H4 (cell line): ENCODE measurements at places on chromosomes 5 and 9. TPM values are rescaled to one million over a fixed set of nuclear protein-coding genes. Genes with fewer than 3 reads are reported as not detected.
A peak's percentile ranks its signal among the peaks of the same experiment; 100 is the strongest.

DNA sequence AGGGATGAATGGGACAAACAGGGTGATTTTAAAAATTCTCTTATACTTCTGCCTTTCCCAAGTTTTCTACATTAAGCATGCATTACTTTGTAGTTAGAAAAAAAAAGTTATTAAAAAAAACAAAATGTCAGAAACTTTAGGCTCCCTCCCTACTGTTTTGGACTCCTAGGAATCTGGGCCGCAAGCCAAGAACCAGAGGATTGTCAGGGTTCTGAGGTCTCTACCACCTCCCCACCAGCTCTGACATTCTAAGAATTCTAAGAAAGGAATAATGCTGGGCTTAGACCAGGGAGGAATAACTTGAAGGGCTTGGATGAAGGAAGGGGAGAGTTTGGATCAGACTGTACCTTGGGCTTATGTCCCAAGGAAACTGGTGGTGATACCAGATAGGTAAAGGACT, 1.1 kb upstream of the ARHGEF39 start:
- no peak for DNase-seq

DNA sequence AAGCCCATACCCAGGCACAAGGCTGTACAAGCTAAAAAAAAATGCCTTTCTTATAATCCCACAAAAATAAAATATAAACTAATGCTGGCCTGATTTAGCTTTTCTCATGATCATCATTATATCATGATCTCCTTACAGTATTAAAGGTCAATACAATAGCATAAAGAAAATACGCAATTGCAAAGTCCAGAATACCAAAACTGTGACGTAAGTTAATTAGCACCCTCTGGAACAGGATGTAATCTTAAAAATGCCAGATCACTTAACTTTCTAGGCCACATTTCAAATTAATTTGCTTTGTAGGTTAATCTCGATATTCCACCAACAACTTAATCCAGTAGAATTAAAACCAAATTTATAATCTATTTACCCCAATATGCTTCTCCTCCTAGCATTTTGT, 444.2 kb upstream of the CYLC2 start:
- DNase-seq, result no peak

- DNase-seq, result no peak
These were observed 61.6 kb downstream of the SEMA4D start for GRCh38 chr9:89436326-89436725.

GRCh38 chr5:174198541-174198940, 153.0 kb downstream of the NSG2 start:
- no peak for DNase-seq

DNA sequence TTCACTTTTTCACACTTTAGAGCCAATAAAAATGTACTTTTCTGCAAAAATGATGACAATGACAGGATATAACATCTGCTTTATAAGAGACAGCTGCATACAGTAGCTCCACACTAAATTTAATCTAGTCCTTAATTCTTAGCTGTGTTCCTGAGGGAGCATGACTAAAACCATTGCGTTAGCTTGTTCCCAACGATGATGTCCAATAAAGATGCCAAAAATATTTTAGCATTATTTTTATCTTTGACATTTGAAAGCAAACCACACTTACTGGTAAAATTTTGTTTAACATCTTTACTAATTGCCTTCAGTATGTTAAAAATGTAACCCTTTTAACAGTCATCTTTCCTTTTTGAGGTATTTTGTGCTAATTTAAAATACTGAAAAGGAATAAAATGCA, 382.7 kb downstream of the CHSY3 start:
- DNase-seq, result no peak

GRCh38 chr5:126961702-126962101, 68.7 kb downstream of the MARCHF3 start:
- peak; percentile 55 for DNase-seq

GRCh38 chr5:37838152-37838932, 1.5 kb downstream of the GDNF start:
- DNase-seq, result no peak

- DNase-seq, result no peak
These were observed 11.9 kb upstream of the MELK start for GRCh38 chr9:36560771-36561170.

DNA sequence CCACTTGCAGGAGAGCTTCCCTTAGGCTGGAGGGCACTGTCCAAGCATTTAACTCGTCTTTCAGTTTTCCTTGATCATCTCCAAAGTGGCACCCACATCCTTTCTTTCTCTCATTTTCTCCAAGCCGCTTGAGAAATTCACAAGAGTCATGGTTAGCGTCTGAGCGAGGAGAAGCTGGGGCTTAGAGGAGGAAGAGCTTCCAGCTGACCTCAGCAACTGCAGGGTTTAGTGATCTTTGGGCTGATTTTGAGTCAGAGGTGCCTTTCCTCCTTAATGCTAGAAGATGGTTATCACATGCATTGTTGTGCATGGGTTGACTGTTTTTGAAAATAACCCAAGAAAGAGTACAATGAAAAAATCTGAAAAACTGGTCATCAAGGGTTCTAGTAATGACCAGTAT, 134.7 kb downstream of the GADD45G start:
- no peak for DNase-seq

- peak; percentile 33 for DNase-seq
These were observed 28.0 kb upstream of the DAP start for GRCh38 chr5:10789021-10789420.

DNA sequence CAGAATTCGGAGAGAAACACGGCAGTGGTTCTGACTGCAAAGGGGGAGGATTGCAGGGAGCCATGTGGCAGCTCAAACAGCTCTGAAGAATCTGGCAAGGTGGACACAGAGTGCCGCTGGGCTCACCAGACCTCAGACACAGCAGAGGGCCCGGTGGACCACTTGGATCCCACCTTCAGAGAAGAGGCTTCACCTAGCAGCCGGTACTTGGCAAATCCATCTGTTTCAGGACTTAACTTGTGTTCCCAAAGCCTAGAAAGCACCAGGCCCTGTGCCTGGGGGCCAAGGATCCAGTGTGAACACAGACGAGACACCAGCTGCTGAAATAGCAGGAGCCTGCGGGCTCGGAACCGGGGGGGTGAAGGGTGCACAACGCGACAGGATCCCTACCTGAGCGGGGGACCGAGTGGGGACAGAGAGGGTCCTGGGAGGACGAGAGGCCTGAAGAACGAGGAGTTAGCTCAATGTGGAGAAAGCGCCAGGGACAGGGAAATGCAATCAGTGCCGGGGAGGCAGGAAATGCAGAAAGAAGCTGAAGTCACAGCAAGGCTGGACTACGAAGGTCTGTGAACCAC, 44.6 kb downstream of the BTNL9 start:
- DNase-seq, result no peak

DNA sequence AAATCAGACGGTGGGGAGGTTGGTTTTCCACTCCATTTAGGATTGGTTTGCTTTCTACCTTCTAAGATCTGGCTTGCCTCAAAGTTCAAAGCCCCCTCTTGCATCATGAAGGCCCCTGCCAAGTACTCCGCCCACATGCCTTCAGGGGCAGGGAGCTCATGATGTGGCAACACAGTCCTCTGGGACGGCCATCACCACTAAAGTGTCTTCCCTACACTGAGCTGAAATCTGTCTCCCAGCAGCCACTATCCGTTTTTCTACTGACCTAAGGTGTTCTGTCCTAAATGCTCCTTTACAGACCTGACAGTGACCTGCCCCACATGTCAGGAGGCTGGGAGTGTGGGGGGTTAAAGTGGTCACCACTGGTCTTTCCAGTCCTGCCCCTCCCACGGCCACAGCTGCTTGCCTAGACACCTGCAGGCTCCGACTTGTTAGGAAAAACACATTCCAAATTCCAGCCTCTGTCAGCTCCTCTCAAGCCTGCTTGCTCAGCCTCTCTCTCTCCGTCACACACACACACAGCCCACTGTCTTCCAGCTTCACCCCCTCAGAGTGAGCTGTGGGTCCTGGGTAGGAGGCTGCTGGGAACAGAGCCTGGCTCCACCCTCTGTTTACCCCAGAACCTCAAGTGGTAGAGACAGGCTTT, 44.9 kb downstream of the SHB start:
- peak; percentile 57 for DNase-seq

- peak; percentile 24 for DNase-seq
These were observed 68.8 kb upstream of the PPP2R2B start for GRCh38 chr5:146947181-146947941.

- no peak for DNase-seq
These were observed 182.2 kb upstream of the TARS1 start for GRCh38 chr5:33258553-33258952.

DNA sequence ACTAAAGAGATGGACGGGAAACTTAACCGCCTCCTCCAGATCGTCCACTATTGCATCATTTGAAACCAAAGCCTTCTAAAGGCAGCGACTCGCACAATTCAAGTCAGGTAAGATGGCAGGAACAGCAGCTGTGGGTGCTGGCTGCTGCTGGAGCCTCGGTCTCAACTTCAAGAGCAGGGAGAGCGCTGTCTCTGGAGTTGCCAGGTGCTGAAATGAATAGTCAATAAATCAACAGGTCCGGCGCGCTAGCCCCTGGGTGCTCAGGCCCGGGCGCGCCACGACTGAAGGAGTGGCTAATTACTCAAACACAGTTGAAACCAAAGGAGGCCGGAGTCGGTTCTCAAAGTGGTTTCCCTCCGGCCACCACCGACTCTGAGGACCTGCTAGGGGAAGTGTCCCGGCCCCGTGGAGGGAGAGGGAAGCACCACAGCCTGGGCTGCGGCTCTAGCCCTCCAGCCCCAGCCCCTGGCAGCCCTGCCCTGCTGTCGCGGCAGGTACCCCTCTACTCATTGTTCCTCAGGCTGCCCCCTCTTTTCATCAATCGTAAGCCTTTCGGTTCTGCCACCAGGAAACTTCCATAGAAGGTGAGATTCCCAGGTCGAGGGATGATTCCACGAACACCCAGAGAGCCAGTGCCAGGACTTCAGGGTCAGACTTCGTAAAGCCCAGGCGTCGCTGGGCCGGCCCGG, 804 bp downstream of the TTC39B start:
- DNase-seq, result peak; percentile 21

DNA sequence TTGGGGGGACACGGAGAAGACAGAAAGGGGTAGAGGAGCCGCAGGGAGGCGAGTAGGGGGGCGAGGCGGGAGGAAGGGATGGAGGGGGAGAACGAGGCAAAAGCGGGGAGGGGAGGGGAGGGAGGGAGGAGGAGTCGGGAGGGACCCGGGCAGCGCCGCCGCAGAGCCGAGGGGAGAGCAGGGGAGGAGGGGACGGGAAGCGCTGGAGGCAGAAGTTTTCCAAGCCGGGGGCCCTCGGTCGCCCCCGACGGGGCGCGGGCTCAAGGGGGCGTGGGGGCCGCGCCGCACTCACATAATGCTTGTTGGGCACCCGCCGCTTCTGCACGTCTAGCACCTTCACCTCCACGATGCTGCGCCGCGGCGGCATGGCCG, 353 bp downstream of the SH3PXD2B start:
- no peak for DNase-seq

DNA sequence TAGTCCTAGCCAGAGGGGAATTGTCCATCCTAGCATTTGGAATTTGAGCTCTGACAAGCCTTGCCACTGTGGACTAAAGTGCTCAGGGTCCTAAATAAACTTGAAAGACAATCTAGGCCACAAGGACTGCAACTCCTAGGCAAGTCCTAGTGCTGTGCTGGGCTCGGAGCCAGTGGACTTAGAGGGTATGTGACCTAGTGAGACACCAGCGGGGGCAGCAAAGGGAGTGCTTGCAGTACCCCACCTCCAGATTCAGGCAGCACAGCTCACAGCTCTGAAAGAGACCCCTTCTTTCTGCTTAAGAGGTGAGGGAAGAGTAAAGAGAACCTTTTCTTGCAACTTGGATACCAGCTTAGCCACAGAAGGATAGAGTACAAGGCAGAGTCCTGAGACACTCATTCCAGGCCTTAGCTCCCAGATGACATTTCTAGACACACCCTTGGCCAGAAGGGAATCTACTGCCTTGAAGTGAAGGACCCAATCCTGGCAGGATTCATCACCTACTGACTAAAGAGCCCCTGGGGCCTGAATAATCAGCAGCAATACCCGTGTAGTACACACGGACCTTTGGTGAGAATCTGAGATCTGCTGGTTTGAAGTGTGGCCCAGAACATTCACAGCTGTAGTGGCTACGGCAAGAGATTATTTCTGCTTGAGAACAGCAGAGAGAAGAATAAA, 164.6 kb downstream of the CCDC171 start:
- DNase-seq, result no peak

DNA sequence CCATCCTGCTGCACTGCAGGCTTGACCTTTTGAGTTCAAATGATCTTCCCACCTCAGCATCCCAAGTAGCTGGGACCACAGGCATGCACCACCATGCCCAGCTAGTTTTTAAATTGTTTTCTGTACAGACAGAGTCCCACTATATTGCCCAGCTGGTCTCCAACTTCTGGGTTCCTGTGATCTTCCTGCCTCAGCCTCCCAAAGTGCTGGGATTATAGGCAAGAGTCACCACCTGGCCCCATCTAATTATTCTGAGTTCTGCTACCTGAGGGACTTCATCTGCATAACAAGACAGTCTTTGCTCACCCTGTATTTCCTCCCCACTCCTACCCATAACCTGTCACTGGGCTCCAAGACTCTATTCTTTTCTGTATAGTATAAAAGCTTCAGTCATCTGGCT, 54.6 kb upstream of the CEMIP2 start:
- DNase-seq, result no peak

GRCh38 chr9:70159630-70160029, 99.1 kb upstream of the SMC5 start:
- peak; percentile 16 for DNase-seq

SLC36A3 gene
- not detected in 2 replicates for total RNA-seq

LHX3 gene
- total RNA-seq, result not detected in 2 replicates

EPB41L4A gene
- 0.87 and 2.3 TPM in 2 replicates for total RNA-seq

MAMDC4 gene
- total RNA-seq, result 0.12 and 0.15 TPM in 2 replicates

TTLL11 gene
- total RNA-seq, result 1.2 and 2.0 TPM in 2 replicates

C9orf43 gene
- 1.1 TPM in 1 of 2 replicates, not detected in the other for total RNA-seq

PCDHA1 gene
- total RNA-seq, result 0.45 and 0.56 TPM in 2 replicates

HNRNPH1 gene
- 417 and 435 TPM in 2 replicates for total RNA-seq

ZSWIM6 gene
- total RNA-seq, result 3.8 and 7.0 TPM in 2 replicates

OR2V1 gene
- total RNA-seq, result not detected in 2 replicates

GRIN3A gene
- total RNA-seq, result 0.04 TPM in 1 of 2 replicates, not detected in the other

PCDHGB7 gene
- 0.58 and 1.4 TPM in 2 replicates for total RNA-seq

MBLAC2 gene
- 4.3 and 4.8 TPM in 2 replicates for total RNA-seq

SNCB gene
- 0.48 TPM in 1 of 2 replicates, not detected in the other for total RNA-seq

PTGES gene
- total RNA-seq, result 13.0 and 14.2 TPM in 2 replicates

NDOR1 gene
- 4.0 and 4.9 TPM in 2 replicates for total RNA-seq

CCDC180 gene
- 0.14 TPM in 1 of 2 replicates, not detected in the other for total RNA-seq

C5 gene
- 3.6 and 4.5 TPM in 2 replicates for total RNA-seq
